Astrocyte of the hippocampus (primary cell): ENCODE measurements at places on chromosomes 7 and 10.

- no peak for DNase-seq
Measured at GRCh38 chr7:39642896-39643295, 19.5 kb downstream of the RALA start.

DNA sequence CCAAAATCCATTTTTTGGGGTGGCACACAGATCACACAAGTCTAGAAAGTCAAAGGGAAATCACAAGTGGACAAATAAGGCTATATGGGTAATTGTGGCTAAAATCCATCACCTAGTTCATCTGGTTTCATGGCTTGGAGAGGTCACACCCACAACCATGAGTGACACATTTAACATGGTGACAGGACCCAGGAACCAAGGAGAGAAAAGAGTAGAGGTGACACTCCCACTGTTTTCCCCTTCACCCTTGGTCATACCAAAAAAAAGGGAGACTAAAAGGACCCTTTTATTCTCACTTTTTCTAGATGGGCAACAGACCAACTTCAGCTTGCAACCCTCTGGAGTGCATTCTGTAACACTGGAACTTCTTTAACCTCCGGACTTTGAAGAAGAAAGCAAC is 46.2 kb upstream of the ZNF107 start:
- DNase-seq, result peak; percentile 13

GRCh38 chr10:29925771-29926692 is 133.4 kb downstream of the JCAD start:
- DNase-seq, result no peak

- DNase-seq, result no peak
Measured at GRCh38 chr10:118965645-118966044, 63.9 kb upstream of the NANOS1 start.

GRCh38 chr7:124856299-124856888 is 73.2 kb downstream of the POT1 start:
- peak; percentile 50 for DNase-seq
